ENCODE measurements at places on chromosomes 11 and 22.

DNA sequence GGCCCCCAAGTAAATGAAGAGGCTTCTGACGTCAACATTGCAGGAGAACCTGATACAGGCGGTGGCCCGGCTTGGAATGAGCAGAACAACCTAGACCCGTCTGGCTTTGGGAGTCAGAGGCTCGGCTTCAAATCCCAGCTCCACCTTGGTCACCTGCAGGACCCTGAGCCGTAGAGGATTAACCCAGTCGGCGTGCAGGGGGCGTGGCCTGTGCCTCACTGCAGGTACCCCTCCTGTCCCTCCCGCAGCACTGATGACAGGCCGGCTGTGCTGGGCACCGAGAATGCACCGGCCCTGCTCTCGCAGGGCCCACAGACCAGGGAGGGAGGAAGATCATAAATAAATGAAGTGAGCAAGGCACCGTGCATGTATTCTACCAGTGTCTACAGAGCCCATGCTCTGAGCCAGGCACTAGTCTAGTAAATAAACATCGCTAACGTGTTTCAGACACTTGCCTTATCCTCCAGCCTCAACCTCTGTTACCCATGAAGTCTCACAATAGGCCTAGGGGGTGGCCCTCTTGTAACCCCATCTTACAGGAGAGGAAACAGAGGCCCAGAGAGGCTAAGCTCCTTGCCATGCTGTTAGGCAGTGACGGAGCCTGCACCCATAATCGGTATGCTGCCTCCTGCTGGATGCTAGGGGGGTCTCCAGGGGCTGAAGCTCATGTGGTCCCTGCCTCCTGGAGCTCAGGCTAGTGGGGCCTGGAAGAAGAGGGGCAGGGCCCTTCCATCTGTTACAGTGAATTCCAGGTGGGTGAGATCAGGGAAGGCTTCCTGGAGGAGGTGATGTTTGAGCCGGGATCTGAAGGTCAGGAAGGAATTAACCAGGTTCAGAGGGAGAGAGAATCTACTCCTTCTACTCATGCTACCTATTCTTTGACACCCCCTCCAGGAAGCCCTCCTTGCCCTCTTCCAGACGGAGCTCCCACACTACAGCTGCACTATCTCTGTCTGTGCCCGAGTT is 53.4 kb downstream of the RTL6 start:
- no peak for DNase-seq

GRCh38 chr11:124656774-124657630 is 16.5 kb downstream of the SIAE start:
- DNase-seq: peak; percentile 87

DNA sequence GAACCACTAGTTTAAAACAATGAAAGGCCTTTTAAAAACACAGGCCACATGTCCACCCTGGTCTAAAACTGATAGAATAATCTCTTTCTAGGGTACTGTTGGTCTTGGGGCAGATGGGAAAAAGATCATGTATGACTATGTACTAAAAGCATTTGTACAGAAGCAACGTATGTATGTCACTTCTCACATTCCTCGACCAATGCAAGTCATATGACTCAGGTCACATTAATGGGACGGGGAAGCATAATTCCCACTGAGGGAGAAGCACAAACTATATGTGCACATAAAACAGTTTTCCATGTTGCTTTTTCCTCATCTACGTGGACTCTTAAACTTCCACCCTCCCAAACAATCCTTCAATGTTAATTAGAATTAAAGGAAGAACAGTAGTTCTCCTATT is 32.2 kb upstream of the GAB2 start:
- DNase-seq: no peak

DNA sequence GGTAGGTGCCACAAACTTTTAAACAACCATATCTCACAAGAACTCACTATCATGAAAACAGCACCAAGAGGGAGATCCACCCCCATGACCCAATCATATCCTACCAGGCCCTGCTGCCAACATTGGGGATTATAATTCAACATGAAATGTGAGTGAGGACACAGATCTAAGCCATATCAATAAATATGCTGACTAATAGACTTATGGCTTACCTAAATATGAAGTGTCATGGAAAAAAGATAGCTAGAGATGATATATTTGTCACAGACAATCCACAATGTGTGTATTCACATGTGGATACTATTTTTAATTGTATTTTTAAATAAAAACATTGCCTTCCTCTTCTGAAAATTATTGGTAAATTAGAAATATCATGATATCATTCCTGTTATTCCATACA is 38.2 kb upstream of the RAB38 start:
- no peak for DNase-seq

DNA sequence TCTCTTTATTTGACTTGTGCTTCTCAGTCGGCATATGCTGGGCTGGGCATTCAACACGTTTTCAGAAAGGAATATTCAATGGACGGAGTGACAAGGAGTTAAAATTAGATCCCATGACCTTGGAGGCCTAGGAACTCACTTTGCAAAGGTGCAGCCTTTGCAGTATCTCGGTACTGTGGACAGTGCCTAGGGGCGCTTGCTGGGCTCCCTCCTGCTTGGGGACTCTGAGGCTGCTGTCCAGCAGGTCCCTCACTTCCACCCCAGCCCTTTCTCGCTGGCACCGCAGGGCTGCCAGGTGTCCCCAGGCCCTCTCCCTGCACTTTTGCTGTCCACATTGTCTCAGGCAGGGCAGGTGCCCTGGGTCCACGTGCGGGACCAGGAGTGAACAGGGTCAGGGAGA is 255.5 kb upstream of the B3GAT1 start:
- no peak for DNase-seq

DNA sequence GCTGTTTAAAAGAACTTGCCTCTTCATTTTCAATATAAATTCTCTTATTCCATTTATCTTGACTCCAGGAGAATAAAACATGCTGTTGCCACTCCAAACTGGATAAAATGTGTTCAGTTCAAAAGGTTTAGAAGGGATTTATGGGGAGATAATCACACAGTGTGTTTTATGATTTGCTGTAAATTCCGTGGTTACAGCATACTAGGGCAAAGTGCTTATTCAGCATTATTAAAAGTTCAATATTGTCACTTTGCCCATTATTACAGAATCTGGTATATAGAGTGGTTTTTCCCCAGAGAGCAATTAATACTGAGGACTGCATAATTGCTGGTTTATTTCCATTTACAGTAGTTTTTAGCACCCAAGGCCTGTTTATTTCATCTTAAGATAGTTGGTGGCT is 780.9 kb upstream of the RAG2 start:
- DNase-seq: no peak

All from NCI-H1105 (cell line).